Activated naive CD4-positive, alpha-beta T cell treated with anti-CD3 and anti-CD28 coated beads, Interleukin-2, amount 50 U/mL, for 72 hours (primary cell): ENCODE measurements at places on chromosomes 3 and 15.

GRCh38 chr15:64681424-64682024, 93.9 kb downstream of the RBPMS2 start:
- no peak for DNase-seq

DNA sequence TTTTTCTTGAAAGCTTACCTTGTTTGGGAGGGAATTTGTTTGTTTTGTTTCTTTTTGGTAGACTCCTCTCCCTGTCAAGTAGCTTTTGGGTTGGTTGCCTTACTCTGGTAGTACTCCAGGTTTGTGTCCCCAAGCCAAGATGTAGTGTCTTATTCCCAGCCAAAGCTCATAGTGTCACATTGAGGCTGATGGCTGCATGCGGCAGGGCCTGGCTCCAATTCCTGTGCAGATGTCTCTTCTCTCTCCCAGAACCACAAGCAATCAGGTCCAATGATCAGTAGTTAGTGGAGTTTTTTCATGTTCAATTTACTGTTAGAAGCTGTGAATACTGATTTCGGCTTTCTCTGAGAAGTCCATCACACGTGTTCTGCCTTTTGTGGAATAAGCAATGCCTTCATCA, 221.1 kb upstream of the THBS1 start:
- DNase-seq = no peak

- DNase-seq = no peak
Measured at GRCh38 chr15:63221346-63221745, 31.9 kb downstream of the RAB8B start.

- DNase-seq = no peak
Measured at GRCh38 chr3:66823009-66823397, 175.1 kb upstream of the KBTBD8 start.

DNA sequence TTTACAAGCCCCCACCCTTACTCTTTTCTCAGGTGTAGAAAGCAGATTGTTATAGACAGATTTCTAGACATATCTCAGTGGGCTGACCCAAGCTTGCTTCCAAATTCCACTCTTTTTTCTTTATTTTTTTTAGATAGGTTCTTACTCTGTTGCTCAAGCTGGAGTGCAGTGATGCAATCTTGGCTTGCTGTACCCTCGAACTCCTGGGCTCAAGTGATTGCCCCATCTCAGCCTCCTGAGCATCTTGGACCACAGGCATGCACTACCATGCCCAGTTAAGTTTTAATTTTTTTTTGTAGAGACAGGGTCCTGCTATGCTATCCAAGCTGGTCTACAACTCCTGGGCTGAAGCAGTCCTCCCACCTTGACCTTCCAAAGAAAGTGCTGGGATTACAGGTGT, 53.5 kb upstream of the ADAMTS9 start:
- no peak for DNase-seq
